Stimulated activated effector memory CD8-positive, alpha-beta T cell treated with anti-CD3 and anti-CD28 coated beads, Interleukin-12 subunit alpha, Interleukin-12 subunit beta, amount 100 ng/mL, for 72 hours (primary cell): ENCODE measurements at places on chromosomes 5 and 9.

DNA sequence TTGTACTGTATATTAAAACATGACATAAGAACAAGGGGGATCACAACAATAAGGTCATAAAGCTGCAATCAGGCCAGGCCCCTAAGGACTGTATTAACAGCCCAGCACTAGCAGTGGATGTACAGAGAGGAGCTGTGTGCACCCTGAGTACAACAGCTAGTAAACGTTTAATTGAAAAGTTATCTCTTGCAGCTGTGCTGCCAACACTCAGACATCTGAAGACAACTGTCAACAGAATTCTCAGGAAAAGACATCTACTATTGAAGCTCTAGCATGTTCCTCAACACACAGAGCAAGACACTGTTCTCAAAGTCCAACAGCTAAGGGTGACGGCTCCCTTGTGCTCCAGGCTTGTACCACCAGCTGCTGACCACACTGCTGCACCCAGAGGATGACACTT is 199.6 kb downstream of the DCP2 start:
- no peak for DNase-seq

GRCh38 chr9:14937216-14937615 is 27.0 kb upstream of the FREM1 start:
- DNase-seq: no peak

GRCh38 chr9:87694236-87694755 is 31.6 kb upstream of the CTSL start:
- peak; percentile 17 for DNase-seq

GRCh38 chr9:124361128-124361527 is 54.1 kb downstream of the PSMB7 start:
- no peak for DNase-seq

DNA sequence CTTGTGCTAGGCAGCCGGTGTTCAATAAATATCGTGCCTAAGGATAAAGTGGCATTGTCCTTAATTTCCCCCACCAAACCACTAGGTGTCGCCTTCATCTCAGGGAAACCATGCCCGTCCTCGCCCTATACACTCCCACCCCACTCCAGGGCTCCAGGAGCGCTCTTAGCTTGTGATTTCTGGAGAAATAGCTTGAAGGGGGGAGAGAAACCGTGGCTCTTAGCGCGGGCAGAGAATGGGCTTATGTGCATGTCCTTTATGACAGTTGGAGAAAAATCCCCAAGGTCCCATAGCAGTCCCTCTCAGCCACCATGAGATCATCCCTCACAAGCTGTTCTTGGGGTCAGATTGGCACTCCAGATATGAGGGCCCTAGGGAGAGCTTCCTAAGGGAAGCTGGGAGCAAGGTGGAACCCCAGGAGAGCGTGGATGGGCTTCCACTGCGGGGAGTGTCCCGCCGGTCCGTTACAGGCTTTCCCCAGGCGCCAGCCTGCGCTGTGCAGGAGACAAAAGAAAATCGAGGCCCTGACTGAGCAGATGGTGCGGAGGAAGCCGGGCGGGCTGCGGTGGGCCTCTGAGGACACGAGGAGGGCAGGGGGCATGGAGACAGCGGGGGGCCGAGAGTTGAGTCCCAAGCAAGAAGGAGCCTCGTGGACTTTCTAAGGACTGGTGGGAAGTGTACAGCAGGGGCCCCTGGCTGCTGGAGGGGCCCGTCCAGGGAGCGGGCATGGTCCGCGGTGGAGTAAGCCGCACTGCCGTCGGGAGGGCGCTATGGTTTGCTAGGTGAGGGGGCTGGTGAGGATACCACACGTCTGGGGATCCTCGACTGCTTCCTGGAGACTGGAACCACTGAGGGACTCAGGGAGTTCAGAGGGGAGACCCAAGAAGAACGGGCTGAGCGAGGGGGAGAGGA is 750 bp upstream of the NPR2 start:
- DNase-seq: peak; percentile 68

DNA sequence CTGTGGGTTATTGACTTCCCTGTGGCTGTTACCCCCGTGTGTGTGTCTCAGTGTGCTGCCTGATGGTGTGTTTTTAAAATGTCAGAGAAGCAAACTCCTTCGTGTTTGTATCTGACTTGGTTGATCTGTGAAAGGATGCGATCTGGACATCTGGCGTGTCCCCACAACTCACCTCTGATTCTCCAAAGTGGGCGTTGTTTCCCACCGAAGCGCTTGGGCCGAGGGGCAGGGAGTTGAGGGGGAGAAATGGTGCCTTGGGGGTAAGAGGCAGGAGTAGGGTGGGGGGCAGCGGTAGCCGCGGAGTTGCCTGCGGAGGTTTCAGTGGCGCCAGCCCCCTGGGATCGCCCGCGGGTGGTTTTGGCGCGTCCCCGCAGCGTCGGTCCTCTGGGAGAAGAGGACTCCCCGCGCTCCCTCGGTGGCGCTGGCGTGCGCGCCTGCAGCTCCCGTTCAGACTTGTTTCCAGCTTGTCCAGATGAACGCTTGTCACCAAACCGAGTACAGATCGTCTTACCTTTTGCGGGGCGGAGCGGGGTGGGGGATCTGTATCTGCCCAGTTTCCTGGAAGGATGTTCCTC is 1.1 kb downstream of the MAST4 start:
- no peak for DNase-seq

- no peak for DNase-seq
These were observed 17.0 kb upstream of the ADAM19 start for GRCh38 chr5:157592594-157592993.

DNA sequence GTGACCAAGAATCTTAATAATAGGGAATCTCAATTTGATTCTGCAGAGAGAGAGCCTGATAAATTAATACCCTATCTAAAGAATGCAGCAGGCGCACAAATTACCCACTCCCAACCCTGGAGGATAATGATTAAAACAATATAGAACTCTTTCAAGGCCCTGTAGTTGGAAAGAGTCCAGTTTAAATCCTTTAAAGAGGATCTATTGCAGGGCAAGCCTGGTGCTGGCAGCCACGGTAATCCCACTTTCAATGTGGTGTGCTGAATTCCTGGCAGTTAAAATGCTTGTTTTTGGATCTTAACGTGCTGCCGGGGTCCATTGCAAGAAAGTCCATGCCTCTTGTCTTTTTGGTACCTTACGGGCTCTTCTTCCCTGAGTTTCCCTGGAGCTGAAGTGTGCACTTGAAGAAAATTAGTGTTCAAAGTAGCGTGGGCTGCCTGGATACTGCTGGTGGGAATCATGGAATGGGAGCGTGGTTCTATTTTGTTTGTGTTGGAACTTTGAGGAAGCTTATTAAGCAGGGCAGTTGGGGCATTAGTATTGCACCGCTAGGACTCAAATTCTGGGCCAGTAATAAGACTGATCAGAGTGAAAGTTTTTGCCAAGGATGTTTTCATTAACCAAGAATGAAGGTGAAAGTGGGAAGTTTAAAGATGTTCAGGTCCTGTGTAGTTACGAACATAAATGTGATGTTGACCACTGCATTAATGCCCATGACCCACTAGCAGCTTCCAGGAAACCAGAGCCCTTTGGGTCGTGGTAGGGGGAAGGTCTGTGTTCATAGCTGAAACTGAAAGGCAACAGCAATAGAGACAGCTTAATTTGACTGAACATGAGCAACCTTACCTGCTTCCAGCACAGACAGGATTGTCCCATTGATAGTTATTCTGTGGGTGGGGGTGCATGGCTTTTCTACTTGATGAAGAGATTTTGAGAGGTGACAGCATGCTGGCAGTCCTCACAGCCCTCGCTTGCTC is 20.8 kb downstream of the MARCHF6 start:
- no peak for DNase-seq

DNA sequence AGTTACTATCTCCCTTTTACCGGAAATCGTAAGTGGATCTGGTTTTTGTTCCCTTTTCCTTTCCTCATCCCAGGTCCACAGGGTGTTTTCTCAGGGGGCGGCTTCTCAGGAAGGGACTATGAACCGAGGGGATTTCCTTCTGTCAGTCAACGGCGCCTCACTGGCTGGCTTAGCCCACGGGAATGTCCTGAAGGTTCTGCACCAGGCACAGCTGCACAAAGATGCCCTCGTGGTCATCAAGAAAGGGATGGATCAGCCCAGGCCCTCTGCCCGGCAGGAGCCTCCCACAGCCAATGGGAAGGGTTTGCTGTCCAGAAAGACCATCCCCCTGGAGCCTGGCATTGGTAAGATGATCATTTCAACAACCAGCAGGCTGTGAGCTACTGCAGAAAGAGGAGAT is 75.8 kb downstream of the GOLPH3 start:
- DNase-seq: no peak

DNA sequence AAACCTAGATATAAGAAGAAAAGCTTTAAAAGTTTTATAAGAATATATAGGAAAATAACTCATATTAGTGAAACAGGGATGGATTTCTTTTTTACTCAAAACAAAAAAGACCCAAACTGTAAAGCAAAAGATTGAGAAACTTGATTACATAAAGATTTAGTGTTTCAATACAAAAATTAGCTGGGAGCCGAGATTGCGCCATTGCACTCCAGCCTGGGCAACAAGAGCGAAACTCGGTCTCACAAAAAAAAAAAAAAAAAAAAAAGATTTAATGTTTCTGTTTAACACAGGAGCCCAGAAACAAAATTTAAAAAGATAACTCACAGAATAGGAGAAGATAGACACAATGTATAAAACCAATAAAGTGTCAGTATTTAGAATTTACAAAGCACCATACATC is 45.2 kb downstream of the CDC14B start:
- DNase-seq: no peak

- no peak for DNase-seq
These were observed 55.6 kb upstream of the TESK1 start for GRCh38 chr9:35549441-35549840.

- no peak for DNase-seq
These were observed 490.0 kb upstream of the PIK3R1 start for GRCh38 chr5:67725604-67726003.

DNA sequence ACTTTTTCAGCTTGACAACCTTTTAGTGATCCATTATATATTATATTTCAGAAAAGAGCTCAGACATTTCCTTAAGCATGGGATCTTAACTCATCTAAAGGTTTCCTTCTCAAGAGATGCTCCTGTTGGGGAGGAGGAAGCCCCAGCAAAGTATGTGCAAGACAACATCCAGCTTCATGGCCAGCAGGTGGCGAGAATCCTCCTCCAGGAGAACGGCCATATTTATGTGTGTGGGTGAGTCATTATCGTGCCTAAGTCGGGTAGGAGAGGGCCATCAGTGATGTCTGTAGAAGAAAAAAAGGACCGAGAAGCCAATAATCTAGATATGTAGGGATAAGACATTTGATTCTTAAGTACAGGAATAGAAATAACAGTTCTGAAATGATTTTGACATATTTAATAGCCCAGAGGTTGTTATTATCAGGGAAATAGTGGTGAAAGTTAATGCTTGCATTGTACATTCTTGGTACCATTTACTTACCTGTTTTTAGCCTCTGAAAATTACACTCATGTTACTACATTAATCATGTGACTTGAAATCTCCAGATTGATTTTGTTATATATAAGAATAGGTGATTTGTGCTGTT is 28.2 kb downstream of the MTRR start:
- no peak for DNase-seq

DNA sequence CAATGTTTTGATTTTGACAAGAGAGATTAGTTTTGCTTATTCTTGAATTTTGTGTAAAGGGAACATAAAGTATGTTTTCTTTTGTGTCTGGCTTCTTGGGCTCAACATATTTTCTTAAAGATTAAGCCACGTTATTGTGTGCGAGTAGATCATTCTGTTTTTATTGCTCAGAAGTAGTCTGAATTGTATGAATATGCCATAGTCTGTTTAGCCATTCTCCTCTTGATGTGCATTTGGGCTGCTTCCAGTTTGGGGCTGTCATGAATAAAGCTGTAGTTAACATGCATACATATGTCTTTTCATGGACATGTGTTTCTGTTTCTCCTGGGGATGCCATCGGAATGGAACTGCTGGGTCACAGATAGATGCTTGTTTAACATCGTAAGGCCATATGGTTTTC is 198.9 kb downstream of the FANCC start:
- no peak for DNase-seq

GRCh38 chr5:59745415-59745863 is 148.1 kb downstream of the PDE4D start:
- no peak for DNase-seq

- DNase-seq: no peak
These were observed 305.7 kb upstream of the TNC start for GRCh38 chr9:115423646-115424045.

DNA sequence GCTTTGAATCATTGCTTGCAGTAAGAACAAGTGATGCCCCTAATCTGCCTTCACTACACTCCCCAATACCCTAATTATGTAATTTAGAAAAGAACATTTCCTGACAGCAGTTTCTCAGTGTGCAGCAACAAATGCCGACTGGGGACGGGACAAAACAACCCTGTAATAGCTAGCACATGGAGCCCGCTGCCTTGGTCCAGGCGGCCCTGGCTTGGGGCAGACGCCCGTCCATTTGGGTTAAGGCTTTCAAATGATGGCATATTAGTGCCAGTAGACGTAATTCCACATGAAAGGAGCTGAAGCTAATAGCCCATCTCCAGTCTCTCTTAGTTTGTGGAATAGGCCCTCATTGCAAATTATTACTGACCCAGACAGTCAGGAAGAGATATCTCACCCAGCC is 150.6 kb upstream of the PITX1 start:
- DNase-seq: no peak

- no peak for DNase-seq
These were observed 363.4 kb upstream of the SLC30A5 start for GRCh38 chr5:68730220-68730978.

DNA sequence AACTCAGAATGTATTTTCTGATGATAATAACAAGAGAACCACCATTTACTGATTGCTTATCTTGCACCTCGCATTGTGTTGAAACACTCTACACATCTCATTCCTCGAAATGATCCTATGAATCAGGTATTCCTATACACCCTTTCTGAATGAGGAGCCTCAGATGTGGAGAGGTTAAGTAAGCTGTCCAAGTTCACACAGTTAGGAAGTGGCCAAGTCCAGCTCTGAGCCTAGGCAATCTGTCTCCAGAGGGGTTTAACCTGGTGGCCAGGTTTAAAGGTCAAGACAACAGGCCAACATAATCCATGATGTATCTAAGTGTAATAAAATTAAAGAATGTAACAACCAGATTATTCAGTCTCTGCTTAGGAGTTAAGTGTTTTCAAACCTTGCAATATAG is 12.9 kb downstream of the FAM169A start:
- no peak for DNase-seq

- DNase-seq: no peak
These were observed 110.9 kb downstream of the GRIA1 start for GRCh38 chr5:153601377-153601776.

- DNase-seq: no peak
These were observed 51.8 kb downstream of the ANKRD33B start for GRCh38 chr5:10615693-10616092.

DNA sequence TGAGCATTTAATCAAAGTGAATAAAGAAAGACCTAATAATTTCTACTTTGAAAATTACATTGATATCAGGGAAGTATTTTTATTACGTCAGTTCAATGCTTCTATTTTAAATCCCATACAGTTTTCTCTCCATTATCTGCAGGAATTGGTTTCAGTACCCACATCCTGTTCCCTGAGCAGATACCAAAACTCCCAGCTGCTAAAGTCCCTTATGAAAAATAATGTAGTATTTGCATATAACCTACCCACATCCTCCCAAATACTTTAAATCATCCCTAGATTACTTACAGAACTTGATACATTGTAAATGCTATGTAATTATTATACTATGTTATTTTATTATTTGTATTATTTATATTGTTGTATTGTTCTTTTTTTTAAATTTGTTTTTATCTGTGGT is 125.4 kb upstream of the MINAR2 start:
- DNase-seq: no peak

- no peak for DNase-seq
These were observed 171.9 kb upstream of the GRIA1 start for GRCh38 chr5:153318556-153318955.

GRCh38 chr5:112579599-112580170 is 158.0 kb upstream of the APC start:
- no peak for DNase-seq

- DNase-seq: no peak
These were observed 42.1 kb downstream of the CACNA1B start for GRCh38 chr9:137919649-137920141.
